ENCODE measurements at places on chromosomes 4 and X.

DNA sequence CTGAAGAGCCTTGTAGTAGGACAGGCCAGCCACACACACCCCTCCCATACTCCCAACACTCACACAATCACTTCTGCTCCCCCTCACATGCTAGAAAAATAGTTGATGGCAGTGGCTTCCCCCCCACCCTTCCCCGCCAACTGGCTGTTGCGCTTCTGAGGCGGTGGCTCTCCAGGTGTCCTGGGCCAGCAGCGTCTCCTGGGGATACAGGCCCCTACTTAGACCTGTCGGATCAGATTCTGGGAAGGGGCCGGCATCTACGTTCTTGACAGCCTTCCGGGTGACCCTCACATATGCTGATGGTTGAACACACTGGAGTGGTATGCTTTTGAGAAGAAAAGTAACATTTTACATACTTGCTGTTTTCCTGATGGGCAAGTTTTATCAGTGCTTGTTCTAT, 39.9 kb downstream of the TNIP2 start:
- no peak for DNase-seq

- DNase-seq: no peak
These were observed 108.7 kb upstream of the FUNDC1 start for GRCh38 chrX:44651358-44651757.

GRCh38 chr4:2797545-2798305, 4.8 kb downstream of the SH3BP2 start:
- peak; percentile 22 for DNase-seq

DNA sequence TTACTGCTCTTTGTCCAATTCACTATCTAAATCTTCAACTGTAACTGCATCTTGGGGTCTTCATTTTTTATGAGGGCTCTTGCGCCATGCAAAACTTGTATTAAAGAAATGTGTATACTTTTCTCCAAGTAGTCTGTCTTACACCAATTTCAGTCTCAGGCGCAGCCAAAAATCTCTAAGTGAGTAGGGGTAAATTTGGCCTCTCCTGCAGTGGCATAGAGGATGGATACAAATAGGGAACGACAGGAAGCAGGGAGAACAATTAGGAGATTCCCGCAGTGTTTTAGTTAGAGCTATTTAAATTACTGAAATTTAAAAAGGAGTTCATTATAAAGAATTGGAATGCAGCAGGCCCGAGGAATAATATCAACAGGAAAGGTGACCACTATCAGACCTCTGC, 30.2 kb downstream of the DMP1 start:
- DNase-seq: no peak

DNA sequence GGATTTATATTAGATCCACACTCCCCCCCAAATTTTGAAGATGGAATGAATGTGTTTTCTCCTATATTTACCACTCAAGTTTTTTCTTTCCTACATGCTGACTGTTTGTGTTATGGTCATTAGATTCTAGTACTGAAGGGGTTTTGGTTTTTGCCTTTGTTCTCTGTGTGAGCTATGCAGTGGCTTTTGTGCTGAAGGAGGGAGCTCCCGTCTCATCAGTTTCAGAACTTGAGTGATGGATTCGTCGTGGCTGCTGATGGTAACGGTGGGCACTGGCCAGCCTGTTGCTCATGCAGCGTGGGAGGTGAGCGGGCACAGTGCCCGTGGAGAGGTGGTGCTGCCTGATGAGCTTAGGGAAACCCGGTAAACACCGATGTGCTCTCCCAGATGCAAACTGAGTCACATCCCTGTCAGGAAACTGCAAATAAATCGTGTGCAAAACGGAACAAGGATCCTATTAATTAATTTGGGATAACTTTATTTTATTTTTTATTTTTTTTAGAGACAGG, 101.5 kb downstream of the SORBS2 start:
- no peak for DNase-seq

DNA sequence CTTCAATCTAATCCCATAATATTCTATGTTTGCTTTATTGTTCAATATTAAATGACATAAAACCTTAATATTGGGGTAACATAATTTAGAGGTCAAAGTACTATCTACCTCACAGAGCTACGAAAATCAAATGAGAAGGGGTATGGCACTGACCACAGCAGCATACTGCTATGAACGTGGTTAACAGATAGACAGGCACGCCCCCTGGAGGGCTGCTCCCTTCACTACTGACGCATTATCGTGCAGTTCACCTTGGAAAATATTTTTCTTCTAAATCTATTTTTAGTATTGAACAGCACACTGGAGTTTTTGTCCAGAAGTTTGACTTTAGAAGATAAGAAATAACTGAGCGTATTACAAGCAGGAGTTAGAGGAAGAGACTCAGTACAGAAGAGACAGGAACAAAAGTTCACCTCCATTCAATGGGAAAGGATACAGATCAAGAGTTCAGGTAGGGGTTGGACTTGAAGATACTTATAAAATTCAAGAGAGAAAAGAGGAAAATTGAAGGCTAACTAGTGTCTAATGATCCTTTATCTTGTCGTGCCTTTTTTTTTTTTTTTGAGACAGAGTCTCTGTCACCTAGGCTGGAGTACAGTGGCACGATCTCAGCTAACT, 22.7 kb downstream of the MAP9 start:
- DNase-seq: peak; percentile 47

DNA sequence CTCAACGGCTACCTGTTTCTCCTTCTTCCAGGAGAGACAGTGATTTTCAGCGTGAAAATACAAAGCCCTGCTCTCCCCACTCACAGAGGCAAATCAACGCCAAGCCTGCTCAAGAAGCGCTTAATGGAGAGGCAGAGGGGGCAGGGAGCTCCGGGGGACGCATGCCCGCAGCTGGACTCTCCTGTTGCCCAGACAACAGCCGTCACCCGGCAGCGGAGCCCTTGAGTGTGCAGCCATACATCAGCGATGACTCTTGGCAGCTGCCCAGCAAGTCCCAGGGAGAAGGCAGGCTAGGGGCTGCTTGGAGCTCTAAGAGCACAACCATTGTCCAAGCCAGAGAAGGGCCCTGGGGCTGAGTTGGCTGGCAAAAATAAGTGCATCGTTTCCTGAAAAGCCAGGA, 71.0 kb upstream of the AFAP1 start:
- DNase-seq: peak; percentile 89

GRCh38 chr4:3685081-3685645, 81.0 kb upstream of the ADRA2C start:
- no peak for DNase-seq

GRCh38 chrX:45876206-45876605, 669.0 kb downstream of the ZNF674 start:
- no peak for DNase-seq
